Femur (tissue), 1 donor: ENCODE measurements at places on chromosomes 7 and 10.

GRCh38 chr7:17304926-17305325 is 6.5 kb downstream of the AHR start:
- DNase-seq, result no peak

DNA sequence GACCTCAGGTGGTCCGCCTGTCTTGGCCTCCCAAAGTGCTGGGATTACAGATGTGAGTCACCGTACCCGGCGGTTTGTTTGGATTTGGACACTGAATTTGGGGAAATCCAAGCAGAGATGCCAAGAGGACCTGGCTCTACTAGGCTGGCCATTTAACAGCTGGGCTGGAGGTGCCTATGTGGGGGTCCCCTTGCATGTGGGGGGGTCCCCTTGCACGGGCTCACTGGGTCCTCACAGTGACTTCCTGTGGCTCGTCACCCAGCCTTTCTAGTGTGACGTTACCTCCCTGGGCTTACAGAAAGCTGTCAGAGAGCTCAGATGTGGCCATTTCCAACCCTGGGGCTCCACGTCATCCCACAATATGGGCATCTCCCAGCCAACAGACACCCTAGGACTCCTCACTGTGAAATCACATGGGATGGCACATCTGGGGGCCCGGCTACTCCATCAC is 49.3 kb upstream of the GNA12 start:
- DNase-seq, result no peak

GRCh38 chr7:139575338-139575680 is 51.8 kb downstream of the CLEC2L start:
- DNase-seq, result no peak

DNA sequence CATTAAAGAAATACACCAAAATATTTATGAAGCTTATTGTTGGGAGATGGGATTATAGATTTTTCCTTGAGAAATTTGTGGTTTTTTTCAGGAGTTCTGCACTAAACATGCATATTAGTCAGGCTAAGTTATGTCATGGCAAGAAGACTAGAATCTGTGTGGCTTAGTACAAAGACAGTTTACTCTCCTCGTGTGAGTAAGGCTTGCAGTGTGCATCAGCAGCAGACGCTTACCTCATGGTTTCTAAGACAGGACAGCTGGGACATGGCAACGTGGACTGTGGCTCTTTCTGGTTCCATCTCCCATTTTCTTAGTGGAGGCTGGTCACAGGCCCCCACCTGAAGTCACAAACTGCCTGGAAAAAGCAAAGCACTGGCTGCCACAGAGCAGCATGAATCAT is 429.6 kb upstream of the VSTM2A start:
- DNase-seq, result no peak

GRCh38 chr7:149720372-149721083 is 52.9 kb downstream of the ZNF467 start:
- no peak for DNase-seq

DNA sequence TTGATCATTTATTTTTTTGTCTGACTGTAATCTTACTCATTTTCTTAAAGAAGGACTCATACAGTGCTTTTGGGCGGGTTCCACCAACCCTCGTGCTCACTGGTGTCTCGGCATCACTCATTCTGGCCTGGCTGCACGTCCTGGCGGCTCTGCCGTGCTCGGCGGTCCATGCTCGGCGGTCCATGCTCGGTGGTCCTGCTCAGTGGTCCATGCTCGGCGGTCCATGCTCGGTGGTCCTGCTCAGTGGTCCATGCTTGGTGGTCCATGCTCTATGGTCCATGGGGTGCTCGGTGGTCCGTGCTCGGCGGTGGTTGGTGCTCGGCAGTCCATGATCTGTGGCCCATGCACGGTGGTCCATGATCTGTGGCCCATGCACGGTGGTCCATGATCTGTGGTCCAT is 72.5 kb downstream of the WDR37 start:
- DNase-seq, result no peak

DNA sequence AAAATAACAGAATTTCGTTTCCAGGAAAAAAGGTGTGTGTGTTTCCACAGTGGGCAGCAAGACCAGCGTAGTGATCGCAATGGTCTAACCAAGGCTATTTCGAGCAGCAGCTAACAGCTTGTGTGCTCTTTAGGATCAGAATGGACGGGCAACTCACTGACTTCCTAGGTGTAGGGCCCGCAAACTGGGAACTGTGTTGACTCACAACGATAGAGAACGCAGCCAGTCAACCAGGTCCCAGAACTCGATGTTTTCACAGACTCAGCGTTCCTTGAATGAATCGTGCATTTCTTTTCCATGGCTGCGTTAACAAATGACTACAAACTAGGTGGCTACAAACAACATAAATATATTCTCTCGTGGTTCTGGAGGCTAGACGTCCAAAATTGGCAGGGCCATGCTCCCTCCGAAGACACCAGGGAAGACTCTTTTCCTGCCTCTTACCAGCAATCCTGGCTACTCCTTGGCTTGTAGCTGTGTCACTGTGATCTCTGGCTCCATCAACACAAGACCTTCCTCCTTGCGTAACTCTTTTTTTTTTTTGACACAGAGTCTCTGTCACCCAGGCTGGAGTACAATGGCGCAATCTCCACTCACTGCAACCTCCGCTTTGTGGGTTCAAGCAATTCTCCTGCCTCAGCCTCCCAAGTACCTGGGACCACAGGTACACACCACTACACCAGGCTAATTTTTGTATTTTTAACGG is 39.1 kb downstream of the PODXL start:
- no peak for DNase-seq

DNA sequence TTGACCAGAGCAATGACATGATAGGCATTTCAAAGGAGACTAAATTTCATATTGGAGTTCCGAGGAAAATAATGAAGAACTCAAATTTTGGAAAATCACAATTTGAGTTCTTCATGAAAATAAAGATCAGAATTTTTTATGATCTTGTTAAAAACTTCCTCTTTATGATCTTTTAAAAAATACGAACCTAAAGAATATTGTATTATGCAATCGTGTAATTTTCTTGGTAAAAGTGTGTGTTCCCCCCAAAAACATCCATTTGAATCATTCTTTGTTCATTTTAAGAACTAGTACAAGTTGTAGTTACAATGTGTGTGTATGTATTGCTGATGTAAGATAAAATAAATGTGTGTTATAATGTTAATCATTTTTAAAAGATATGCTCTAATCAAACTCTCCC is 79.3 kb upstream of the PDK4 start:
- DNase-seq, result no peak

DNA sequence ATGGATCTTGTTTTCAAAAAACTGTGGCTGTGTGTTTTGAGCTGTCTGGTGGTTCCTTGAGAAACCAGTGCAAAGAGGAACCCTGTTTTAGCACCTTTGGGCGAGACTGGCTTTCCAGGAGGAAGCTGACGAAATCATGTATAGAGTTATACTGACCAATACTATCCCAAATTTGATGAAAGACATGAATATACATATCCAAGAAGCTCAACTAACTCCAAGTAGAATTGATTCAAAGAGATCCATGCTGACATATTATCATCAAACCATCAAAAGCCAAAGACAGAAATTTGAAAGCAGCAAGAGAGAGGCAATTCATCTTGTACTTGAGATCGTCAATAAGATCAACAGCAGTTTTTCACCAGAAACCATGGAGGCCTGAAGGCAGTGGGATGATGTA is 610.7 kb downstream of the DNAJB6 start:
- DNase-seq, result no peak

DNA sequence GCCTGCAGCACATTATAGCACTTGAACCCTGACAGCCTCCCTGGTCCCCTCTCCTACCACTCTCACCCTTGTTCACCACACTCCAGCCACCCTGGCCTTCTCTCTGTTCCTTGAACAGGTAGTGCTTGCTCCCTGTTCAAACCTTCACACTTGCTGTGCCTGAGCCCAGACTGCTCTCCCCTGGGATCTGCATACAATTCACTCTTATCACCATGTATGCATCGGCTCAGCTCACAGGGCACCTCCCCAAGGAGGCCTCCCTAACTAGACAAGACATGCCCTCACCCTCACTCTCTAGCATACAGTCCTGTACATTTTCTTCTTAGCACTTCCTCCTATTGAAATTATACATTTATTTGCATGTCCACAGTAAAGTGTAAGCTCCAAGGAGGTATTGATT is 59.3 kb downstream of the FAM13C start:
- DNase-seq, result no peak
